ENCODE measurements at places on chromosomes 7 and 10.

GRCh38 chr10:108574233-108574632 lies 1349.1 kb downstream of the XPNPEP1 start:
- DNase-seq: no peak

- DNase-seq: no peak
Observed at GRCh38 chr10:78750418-78750817, 318.3 kb upstream of the ZMIZ1 start.

DNA sequence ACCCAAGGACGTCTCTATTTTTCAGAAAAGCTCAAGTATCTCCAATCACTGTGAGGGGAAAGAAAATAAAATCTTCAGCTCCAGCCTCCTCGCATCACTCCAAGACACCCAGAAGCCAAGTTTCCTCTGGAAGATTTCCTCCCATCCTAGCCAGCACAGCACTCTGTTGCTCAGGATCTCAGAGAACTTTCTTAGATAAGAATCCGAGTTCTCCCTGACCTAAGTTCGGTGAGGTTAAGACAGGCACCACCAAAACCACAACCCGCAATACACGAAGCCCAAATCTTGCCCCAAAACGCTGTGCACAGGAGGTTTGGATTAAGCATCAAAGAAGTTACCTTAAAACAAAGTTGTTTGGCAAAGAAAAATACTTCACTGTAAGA lies 4.2 kb downstream of the FAM53B start:
- no peak for DNase-seq

DNA sequence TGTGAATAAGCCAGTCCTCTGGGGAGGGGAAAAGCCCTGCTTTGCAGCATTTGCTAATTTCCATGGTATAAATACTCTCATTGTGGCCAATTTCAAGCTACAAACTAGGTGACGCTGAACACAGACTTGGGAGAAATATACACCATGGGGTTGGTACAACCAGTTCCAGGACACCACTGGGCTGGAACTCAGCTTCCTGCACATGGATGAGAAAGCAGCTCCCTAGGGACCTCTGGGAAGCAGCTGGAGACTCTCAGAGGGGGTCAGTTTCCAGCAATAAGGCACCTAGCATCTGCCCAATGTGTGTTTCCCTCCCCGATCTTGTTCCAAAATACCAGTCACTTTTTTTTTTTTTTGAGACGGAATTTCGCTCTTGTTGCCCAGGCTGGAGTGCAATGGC lies 56.8 kb upstream of the WDR11 start:
- DNase-seq: no peak

- no peak for DNase-seq
Observed at GRCh38 chr10:49657606-49658005, 21.8 kb upstream of the C10orf53 start.

- peak; percentile 71 for DNase-seq
Observed at GRCh38 chr10:24681572-24682088, 42.1 kb downstream of the ARHGAP21 start.

DNA sequence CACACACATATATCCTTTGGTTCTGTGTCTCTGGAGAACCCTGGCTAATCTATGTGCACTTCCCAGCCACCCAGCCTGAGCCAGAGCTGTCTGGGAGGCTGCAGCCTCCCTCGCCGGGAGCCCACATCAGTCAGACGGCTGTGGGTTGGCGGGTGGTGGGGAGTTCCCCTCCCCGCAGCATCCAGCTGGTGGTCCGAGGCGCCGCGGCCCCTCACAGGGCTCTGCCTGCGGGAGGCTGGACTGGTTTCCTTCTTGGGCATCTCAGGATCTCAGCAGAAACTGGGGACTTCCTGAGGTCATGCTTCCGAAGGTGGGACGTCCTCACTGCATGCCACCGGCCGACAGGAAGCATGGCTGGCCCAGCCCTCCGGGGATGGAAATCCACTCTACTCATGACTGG lies 22.0 kb upstream of the PSMG3 start:
- DNase-seq: no peak

GRCh38 chr10:47029181-47030009 lies 118.2 kb downstream of the PTPN20 start:
- peak; percentile 29 for DNase-seq

Measured in Caco-2 (cell line).